HFFc6 (cell line): ENCODE measurements at places on chromosomes 1 and 21. TPM values are rescaled to one million over a fixed set of nuclear protein-coding genes. Genes with fewer than 3 reads are reported as not detected.

GRCh38 chr1:54580856-54581550 is 33.0 kb downstream of the ACOT11 start:
- no peak for DNase-seq

MMP23B gene
- 1.7 to 7.1 TPM (median 3.8 TPM) in 3 replicates for total RNA-seq

GRCh38 chr1:48870596-48870995 is 93.9 kb upstream of the BEND5 start:
- DNase-seq: no peak

CLDN8 gene
- not detected in 3 replicates for total RNA-seq

TCEANC2 gene
- total RNA-seq: 4.2 to 4.8 TPM (median 4.6 TPM) in 3 replicates

LINGO4 gene
- total RNA-seq: not detected in 3 replicates

DNA sequence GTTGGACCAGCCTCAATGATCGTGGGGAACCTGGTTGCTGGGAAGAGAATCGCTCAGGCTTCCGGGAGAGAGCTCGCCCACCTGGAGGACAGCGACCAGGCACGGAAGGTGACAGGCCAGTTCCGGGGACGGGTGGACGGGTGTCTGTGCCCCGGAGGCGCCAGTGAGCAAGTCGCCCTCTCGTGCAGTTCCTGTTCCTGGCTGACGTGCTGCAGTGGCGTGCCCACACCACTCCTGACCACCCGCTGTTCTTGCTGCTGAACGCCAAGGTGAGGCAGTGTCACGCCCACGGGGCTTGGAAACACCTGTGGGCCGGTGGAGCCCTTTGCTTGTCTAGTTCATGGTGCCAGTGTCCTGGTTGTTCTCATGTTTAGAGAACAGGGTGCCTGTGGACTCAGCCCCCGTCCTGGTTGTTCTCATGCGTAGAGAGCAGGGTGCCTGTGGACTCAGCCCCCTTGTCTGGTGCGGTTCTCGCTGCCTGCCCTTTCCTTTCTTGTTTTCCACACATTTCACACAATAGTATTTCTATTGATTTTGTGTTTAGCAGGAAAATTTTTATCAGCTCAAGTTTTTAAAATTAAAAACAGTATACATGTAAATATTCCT is 53.1 kb downstream of the S100B start:
- DNase-seq: no peak

DNA sequence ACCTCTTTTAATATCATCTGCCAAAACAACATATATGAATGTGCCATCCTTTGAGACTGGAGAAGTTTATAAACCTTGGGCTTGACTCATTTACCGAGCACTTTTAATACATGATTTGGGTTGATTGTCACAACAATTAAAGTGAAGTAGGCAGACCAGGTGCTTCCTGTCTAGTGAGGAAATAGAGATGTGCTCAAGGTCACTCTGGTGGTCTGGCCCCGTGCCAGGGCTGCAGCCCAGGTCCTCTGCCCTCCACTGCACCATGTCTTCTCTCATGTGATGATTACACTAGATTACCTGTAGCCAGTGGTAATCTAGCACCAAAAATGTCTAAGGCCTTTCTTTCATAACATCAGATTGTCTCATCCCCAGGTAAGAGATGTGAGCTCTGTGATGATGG is 61.8 kb upstream of the LAMC2 start:
- no peak for DNase-seq

GRCh38 chr1:15303935-15304334 is 56.9 kb downstream of the FHAD1 start:
- no peak for DNase-seq

DNA sequence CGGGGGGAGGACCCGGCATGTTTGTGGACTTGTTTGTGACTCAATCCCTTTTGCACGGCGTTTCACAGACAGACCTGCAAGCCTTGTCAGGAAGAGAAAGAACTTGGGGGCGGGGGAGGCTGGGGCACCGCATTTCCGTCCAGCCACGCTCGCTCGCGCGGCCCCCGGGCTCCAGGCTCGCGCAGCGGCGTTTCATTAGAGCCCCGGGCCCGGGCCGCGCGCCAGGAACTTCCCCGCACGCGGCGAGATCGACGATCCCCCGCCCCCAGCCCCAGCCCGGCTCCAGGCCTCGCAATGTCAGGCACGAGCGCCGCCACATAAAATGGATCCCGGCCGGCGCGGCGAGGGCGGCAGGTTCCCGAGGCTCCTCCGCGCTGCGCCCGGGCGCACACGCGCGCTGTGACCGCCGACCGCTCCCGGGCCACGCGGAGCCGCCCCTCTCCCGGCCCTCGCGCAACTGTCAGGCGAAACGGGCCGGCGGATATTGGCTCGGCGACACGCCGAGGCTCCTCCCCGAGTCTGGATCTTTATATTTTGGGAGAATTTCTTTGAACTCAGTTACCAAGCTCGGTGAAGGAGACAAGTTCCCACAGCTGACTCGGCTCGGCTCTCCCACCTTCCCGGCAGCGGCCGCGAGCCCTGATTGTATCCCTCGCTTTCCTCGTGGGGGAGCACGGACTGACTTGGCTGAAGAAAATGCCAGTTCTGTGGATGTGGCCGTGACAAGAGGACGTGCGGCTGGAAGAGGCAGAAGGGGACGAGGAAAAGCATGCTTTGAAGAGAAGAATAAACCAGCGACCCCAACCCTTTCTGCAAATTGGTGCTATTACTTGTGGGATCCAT is at the start of gene KIF26B:
KIF26B (plus strand) TSS at position 557 of the 843 bp plus-strand sequence. CDS start 440 bp downstream, outside the sequence.
- peak; percentile 65 for DNase-seq
